ENCODE measurements at places on chromosomes 12 and 14.

DNA sequence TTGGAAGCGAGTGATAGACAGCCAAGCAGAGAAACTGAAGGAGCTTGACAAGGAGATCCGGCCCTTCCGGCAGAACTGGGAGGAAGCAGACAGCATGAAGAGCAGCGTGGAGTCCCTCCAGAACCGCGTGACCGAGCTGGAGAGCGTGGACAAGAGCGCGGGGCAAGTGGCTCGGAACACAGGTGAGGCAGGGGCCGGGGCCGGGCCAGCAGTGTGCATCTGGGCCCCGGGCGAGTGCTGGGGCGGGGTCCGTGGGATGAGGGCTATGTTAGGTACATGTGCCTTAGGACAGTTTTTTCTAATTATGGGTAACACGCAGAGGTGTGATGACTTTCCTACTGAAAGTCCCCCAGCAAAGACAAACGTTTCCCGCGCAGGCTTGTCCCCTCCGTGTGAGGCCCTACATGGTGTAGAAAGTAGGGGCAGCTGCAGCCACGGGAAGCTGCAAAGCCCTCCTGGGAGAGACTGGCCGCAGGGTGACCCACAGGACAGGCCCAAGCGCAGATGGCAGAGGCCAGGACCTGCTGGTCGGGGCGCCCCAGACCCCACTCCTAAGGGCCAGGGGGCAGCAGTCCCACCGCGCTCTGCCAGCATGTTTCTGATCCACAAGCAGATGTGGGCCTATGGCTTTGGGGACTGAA is 19.1 kb upstream of the AMN start:
- DNase-seq, result no peak

- no peak for DNase-seq
These were observed 63.5 kb downstream of the CCDC92 start for GRCh38 chr12:123908884-123909725.

DNA sequence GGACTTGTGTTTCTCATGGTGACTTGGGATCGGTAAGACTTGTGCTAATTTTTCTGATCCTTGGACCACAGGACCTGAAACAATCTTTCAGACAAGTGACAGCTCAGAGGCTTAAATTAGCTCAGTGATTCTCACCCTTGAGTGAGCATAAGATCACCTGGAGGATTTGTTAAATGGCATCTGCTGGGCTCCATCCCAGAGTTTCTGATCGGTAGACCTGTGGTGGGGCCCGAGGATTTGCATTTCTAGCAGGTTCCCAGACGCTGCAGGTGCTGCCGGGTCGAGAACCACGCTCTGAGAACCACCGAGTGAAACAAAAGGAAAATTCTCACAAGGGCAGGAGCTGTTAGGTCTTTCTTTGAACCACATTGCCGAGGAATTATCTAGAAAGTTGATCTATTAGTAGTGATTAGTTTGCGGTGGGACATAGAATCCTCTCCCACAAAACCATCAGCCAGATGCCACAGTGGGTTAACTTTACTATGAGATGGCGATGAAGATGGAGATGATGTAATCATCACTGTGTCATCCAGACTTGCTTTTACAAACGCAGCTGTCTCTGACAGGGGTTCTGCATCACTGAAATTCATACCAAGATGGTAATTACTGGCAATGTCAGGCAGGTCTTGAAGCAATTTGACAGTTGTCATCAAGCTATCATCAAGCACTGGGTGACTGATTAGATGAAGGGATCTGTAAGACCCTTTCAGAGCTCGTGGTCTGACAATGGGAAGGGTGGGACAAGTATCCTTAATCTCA is 184.0 kb downstream of the AACS start:
- no peak for DNase-seq

GRCh38 chr14:38870296-38870836 is 232.7 kb downstream of the SEC23A start:
- no peak for DNase-seq

- DNase-seq, result peak; percentile 20
These were observed 817 bp upstream of the IPO8 start for GRCh38 chr12:30696486-30696885.

DNA sequence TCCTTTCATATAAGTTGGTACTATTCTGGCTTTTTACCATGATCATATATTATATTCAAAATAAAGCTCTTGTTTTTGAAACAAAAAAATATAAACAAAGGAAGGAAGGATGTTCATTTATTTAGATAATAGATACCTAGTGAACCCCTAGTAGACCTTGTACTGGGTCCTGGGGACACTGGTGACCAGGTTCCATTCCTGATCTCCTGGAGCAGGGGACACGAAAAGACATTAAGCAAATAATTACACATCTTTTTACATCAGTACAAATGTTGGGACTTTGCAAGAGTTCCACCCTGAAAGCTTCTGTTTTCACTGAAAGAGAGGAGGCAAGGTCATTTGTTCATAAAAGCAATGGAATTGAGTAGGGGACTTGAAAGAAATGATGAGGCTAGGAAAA is 49.3 kb upstream of the SLC38A4 start:
- no peak for DNase-seq

DNA sequence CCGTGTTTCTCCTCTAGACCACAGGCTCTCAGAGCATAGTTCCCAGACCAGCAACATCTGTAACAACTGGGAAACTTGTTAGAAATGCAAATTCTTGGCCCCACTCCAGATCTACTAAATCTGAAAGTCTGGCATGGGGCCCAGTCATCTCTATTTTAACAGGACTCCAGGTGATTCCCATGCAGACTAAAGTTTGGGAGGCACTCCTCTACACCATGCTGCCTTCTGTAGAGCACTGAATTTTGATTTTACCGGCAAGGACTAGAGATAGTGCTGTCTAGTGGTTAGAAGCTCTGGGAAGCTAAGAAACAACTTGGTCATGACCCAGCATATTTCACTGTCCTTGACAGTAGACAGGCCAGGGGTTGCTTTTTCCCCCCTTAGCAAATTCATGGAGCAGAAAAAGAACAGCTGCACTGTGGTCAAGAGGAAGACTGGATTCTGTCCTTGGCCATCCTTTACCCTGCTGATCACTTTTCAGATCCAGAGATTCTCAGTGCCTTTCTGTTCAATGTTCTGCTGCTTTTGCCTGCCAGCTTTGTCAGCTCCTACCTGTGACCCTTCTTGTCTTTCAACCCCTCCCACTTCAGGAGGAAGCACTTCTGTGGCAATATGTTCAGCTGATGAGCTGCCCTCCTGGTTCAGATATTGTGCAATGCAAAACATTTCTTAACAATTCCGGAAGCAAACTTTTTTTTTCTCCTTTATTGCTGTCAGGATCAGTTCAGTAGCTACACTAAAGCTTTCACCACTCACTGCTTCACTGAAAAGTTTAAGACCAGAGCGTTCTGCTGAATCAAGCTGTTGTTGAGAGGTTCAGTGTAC is 133.8 kb upstream of the NUDT4 start:
- no peak for DNase-seq

DNA sequence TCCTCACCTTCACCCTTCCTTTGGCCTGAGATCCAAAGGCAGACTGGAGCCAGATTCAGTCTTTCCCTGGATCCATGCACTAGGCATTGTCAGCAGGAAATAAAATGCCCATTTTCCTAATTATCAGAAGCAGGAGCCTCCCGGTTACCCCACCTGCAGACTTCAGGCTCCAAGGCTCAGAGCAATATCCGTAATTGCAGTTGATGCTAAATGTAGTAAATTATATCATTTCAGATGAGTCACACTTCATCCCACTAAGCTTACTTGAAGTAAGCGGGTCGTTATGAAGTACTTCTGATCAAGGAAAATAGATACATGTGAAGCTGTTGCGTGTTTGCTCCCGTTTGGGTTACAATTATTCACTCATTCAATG is 110.7 kb upstream of the SFSWAP start:
- no peak for DNase-seq

- no peak for DNase-seq
These were observed 589.0 kb upstream of the SEL1L start for GRCh38 chr14:82122655-82123054.

DNA sequence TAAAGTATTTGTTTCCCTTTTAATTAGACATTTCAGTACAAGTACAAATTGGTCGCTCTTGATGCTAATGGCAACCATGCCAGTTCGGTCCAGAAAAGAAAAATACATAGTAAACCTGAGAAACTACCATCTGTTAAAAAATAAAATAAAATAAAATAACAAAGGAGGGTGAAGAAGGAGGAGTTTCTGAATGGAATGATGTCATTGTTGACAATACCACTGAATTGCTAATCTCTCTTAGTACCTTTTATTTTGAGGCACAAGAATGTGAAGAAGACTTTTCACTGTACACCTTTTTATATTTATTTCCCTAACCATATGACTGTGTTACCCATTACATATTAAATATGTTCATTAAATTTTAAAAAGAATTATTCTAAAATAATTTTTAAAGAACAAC is 19.5 kb downstream of the SPX start:
- no peak for DNase-seq

DNA sequence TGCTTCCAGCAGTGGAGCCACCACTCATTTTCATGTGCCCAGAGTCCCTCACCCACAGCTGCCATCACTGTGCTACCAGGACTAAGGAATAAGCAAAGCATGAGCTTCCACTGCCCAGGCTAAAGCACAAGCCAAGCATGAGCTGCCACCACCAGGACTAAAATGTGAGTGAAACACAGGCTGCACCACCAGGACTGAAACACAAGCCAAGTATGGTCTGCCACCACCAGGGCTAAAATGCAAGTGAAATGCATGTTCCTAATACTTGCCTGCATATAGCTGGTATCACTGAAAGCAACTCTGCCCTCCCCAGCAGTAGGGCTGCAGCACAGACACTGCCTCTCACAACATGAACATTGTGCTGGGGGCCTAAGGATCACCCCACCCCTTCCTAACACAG is 30.0 kb downstream of the CEP83 start:
- DNase-seq, result no peak

- DNase-seq, result peak; percentile 86
These were observed 2.2 kb upstream of the NXPH4 start for GRCh38 chr12:57214398-57214781.

GRCh38 chr12:43978556-43978955 is 142.7 kb downstream of the TMEM117 start:
- DNase-seq, result no peak

DNA sequence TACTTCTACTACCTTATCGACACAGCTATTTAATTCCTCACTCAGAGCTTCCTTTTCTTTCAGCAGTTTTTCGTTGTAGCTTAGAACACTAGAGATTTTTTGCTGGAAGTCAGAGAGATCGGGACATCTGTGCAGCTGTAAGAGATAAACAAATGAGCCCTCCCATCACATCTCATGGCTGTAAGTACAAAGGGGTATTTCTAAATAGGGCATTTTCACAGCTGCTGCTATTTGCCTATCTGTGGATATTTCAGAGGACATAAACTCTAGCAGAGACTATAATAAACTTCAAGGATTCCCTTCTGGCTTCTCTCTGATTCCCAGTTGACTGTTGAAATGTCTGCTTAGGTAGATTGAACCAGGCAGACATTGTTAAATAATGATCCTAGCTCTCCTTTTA is 76.1 kb upstream of the SAV1 start:
- no peak for DNase-seq

- DNase-seq, result peak; percentile 43
These were observed 392 bp downstream of the SLC15A4 start for GRCh38 chr12:128823216-128823915.

- DNase-seq, result no peak
These were observed 24.1 kb downstream of the OR6S1 start for GRCh38 chr14:20617138-20618003.

- peak; percentile 99 for DNase-seq
These were observed at the start of gene FBXO21 for GRCh38 chr12:117190210-117190781. TSS of gene FBXO21 (minus strand) at chr12:117190470. CDS start at chr12:117190456, 14 bp downstream.
